GM18507 (cell line): ENCODE measurements at places on chromosomes 3 and 15.

DNA sequence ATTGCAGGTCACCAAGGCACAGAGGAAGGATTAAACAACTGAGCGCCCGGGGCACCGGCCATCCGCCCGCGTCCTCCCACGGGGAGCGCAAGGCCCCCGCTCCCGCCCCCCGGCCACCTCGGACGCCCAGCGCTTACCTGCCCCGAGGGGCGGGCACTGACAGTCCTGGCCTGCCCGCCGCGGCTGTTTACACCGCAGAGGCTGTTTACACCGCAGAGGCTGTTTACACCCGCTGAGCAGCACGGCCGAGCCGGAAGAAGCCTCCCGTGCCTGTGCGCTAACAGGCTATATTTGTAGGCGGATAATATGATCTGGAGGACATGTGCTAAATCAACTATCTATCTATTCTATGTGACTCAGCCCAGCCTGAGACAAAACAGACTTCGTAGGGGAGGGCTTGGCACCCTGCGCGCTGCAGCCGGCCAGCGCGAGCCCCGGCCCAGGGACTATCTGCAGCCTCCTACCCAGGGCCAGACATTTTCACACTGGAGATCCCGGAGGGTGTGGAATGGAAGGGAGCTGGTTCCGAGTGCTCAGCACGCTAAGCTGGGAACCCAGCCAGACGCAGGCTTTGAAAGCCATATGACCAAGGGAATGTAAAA lies at the start of gene LRRC2:
LRRC2 (minus strand) TSS at position 263 of the 602 bp plus-strand sequence. CDS start 14,711 bp downstream, outside the sequence.
- DNase-seq: no peak

DNA sequence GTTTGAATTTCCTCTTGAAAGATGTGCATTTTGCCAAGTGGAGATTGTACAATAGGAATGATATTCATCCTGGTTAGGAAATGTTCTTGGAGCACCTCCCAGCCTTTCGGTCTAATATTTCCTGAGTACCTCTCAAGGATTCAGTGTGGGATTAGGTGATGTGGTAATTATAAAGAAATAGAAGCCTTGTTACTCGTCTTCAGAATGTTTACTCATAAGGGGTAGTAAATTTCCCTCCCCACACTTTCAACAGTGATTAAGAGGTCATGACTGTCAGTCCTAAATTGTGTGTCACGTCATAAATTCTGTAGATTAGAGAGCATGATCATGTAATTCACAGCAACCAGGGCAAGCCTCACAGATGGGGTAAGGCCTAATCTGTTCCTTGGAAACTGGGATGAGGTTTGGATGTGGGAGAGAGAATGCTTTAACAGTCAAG lies 633.1 kb upstream of the TBL1XR1 start:
- no peak for DNase-seq

GRCh38 chr3:52350981-52351761 lies 35.1 kb downstream of the DNAH1 start:
- DNase-seq: no peak

- no peak for DNase-seq
Measured at GRCh38 chr3:143502081-143502480, 346.2 kb downstream of the SLC9A9 start.

- DNase-seq: no peak
Measured at GRCh38 chr3:58998476-58999117, 51.2 kb downstream of the CFAP20DC start.

DNA sequence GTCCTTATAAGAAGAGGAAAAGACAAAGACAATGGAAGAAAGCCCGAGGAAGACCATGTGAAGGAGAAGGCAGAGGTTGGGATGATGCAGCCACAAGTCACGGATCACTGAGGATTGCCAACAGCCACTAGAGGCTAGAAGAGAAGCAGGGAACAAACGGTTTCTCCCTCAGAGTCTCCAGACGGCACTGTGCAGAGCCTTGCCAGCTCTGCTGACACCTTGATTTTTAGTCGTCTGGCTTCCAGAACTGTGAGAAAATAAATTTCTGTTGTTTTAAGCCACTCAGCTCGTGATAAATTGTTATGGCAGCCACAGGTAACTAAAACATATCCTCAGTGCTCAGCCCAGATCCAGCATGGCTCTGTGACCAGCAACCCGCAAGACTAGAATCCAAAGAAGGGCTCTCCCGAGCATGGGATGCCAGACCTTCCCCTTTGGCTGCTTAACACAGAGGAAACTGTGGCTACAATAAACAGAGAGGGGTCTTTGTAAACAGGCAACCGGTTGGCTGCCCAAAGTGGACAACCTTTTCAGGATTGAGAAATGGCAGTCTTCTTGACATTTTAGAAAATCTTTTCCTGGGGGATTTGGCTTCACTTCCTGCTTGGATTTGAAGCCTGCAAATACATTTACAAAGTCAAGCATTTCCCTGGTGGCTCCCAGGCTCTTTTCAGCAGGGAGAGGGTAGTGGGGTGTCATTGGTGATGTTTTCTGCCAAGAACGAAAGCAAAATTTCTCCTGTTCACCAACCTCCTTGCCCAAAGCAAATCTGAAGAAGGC lies 88.7 kb upstream of the ADPGK start:
- no peak for DNase-seq

GRCh38 chr15:47352217-47352616 lies 365.1 kb upstream of the SEMA6D start:
- no peak for DNase-seq

- DNase-seq: no peak
Measured at GRCh38 chr3:76585794-76586392, 454.0 kb upstream of the ROBO2 start.

DNA sequence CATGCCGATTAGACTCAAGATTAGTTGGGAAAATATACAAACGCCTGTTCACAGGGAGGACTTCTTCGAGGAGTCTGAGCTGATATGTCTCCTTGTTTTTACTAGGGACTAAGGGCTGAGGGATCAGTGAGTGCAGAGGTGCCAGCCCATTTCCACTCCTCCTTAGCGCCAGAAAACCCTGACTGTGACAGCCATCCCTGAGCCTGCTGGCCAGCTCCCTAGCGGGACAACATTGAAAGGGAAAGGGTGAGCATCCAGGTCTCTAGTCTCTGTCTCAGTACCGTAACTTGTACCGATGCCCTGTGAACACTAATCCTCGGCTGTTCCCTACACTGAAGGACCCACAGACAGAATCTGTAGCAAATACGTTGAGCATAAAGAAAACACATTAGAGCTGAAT lies 243.4 kb downstream of the WNT5A start:
- no peak for DNase-seq
